ENCODE measurements at places on chromosomes 5 and 9. TPM values are rescaled to one million over a fixed set of nuclear protein-coding genes. Genes with fewer than 3 reads are reported as not detected.

DNA sequence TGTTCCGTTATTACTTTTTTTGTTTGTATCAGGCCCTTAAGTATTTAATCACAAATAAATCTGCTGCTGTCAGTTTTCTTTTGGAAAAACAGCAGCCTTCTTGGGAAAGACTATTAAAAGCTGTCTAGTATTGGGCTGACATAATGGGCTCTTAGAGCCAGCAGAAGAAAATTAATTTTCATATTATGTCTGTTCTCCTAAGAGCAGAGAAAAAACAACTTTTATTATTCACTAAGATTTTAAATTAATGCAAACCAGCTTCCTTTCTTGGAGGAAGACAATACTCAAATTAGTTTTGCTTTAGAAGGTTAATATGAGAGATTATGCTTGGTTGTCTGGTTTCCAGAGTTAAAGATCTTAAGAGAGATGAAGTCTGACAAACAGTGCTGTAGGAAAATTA is 30.6 kb upstream of the GARNL3 start:
- DNase-seq = no peak

OTP gene
- polyA plus RNA-seq = not detected

GRCh38 chr5:100516285-100516684 is 18.9 kb upstream of the FAM174A start:
- DNase-seq = no peak

DNA sequence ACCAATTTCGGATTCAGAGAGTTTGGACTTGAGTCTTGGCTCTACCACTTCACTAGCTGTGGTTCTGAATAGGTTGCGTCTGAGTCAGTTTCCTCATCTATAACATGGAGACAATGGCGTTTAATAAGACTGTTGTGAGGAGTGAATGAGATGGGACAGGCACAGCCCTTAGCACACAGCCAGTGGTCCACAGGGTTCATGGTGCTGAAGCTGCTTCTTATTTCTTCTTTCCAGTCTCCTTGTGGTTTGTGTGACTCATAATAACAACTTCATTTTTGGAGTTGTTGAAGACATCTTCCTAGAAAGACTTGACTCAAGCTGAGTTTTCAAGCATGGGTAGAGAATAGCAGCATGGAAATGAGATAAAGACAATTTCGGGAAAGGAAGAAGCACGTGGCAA is 172.6 kb upstream of the PPP2R2B start:
- no peak for DNase-seq

C9 gene
- polyA plus RNA-seq = 0.34 TPM

DNA sequence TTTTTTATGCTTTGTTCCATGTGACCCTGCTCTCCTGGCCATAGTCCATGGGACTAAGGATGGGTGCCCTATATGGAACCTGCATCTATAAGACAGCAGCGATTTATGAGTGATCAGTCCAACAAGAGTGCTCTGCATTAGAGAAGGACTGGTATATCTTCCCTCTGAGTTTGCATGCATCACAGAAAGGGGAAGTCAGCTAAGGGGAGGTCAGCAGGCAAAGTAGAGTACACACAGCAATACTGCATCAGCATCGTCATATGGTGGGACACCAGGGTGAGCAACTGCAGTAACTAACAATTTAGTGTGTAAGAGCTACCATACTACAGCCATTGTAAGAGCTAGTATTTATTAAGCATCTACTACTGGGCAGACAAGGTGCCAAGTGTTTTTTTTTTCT is 311.3 kb downstream of the NDUFS4 start:
- DNase-seq = no peak

- no peak for DNase-seq
Measured at GRCh38 chr5:143140492-143141203, 262.8 kb downstream of the NR3C1 start.

EPB41L4A gene
- polyA plus RNA-seq = 6.1 TPM

DNA sequence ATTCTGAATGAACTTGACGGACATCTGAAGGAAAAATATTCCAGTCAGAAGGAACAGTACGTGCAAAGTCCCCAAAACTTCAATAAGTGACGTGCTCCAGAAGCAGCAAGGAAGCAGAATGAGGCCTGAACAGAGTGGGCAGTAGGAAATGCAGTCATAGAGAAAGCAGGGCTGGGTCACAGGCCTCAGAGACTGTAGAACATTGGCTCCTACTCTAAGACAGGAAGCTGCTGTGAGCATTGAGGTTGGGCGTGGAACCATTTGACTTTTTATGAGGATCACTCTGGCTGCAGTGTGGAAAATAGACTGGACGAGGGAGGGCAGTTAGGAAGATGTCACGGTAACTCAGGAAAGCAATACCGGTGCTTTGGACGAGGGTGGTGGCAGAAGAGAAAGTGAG is 64.0 kb downstream of the DOCK8 start:
- no peak for DNase-seq

FOXD4 gene
- 2.7 TPM for polyA plus RNA-seq

ADCY2 gene
- polyA plus RNA-seq = 54.1 TPM

GRCh38 chr5:20229303-20230005 is 241.5 kb upstream of the CDH18 start:
- DNase-seq = peak; percentile 49

- DNase-seq = no peak
Measured at GRCh38 chr5:44814761-44815160, 6.0 kb downstream of the MRPS30 start.

GRCh38 chr9:8717146-8717545 is 917.6 kb upstream of the DMAC1 start:
- DNase-seq = no peak

GRCh38 chr5:144472221-144472620 is 301.5 kb downstream of the KCTD16 start:
- no peak for DNase-seq

GRCh38 chr5:117144086-117144485 is 569.5 kb upstream of the SEMA6A start:
- peak; percentile 13 for DNase-seq

DNA sequence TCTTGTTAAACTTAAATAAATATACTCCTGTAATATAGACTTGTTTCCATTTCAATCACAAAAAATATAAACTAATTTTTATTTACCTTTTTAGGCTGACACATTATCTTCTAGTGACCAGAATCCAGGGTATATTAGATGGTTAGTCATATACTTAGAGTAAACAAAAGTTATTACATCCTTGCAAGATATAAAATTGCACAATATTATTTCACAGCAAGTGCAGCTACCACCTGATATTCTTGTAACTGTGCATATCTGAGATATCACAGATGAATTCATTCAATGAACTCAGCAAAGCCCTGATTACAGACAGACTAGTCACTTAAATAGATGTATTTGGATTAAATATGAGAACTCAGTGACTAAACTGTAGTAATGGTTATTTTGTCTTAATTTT is 25.6 kb upstream of the ARRDC3 start:
- DNase-seq = no peak

DNA sequence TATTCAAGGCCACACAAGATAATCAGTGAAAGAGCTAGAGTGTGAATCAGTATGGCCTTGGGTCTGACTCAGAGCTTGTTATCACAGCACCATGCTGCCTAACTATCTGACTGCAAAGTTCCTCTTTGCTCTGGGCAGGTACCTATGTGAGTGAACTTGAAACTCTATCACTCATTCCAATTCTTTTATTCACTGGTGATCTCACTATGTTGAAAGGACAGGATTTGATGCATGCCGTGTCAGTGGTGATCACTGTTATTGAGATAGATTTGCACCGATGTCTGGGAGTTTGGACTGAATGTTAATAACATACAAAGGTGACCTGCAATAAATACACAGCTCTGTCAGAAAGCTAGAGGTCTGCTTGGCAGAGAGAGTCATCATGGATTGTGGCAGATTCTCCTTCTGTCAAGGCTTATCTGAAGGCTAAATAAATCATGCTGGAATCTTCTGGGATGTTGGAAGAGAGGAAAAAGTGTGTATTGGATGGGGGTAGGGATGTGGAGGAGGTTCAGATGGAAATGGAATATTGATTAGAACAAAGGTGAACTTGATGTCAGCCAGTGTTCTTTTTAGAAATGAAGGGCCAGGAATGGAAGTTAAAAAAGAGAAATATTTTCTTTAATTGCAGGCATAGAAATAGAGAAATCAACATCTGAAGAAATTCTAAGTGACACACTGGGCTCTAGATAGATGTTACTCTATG is 91.8 kb upstream of the TNC start:
- no peak for DNase-seq

GRCh38 chr9:117656002-117656401 is 48.2 kb upstream of the TLR4 start:
- no peak for DNase-seq

DNA sequence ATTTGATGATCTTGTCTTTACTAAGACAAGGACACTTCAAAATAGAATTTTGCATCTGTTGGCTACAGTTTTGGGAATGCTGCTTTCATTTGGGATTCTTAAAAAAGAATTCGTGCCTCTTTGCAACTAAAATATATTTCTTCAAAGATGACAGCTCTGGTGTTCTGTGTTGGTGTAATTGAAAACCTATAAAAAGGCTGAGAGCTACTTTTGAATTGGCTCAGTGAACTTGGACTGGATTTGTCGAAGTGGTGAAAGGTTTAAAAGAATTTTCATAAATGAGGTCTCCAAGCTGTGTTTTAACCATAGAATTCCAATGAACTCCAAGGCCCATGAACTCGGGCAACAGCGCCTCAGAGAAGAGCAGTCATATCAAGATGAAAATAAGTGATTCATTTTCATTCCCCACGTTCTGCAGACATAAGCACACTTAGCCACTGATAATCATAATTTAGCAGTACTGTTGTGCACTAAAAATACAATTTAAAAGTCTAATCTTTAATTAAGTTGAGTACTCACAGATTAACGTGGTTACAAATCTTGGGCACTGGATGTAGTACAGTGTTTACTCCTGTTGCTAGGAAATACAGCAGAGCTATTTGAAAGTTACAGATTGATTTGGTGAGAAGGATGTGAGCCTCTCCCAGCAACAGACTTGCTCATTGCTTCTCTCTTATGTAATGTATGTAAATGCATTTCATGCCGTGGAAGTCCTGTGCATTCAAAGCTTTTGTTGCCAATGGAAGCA is 10.9 kb downstream of the SNCAIP start:
- DNase-seq = no peak

DNA sequence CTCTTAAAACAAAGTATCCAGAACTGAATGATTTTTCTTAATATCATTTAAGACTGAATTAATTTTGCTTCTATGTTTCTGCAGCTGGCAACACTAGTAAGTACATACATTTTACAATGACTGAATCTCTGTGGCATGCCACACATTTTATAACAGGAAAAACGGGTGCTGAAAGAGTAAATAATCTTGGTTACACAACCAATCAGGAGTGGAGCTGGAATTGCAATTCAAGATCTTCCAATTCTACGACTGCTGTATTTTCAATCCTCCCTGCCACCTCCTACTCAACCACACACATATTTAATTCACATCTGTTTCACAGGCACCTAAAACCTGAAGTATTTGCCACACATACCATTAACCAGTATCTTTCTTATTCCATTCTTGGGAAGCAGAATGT is 52.7 kb upstream of the NR5A1 start:
- DNase-seq = no peak

GRCh38 chr9:110050925-110051355 is 157.0 kb downstream of the C9orf152 start:
- DNase-seq = no peak

- no peak for DNase-seq
Measured at GRCh38 chr9:21972361-21972760, 21.8 kb downstream of the CDKN2A start.

DMRT1 gene
- not detected for polyA plus RNA-seq

LCN12 gene
- 0.67 TPM for polyA plus RNA-seq

DNA sequence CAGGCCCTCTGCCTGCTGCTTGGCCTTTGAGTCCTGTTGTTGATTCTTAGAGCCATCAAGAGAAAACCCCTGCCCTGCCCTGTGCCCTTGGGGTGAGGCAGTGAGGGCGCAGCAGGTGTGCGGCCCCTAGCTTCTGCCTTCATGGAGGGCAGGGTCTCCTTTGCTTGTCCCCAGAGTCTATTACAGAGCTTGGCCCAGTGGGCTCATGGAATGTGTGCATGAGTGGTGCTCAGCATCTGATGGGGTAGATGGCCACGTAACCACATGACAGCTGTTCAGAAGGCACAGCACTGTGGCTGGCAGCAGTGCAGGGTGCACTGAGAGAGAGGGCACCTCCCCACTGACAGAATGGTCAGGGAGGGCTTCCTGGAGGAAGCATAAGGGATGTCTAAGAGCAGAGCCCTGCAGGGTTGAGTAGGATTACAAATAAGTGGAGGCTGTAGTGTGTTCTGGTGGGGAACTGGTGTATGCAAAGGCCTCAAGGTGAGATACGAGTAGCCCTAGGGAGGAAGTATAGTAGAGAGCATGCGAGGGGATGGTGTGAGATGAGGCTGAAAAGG is 70.8 kb downstream of the MACROH2A1 start:
- no peak for DNase-seq

GRCh38 chr5:113538313-113538712 is 24.8 kb downstream of the YTHDC2 start:
- no peak for DNase-seq

GRCh38 chr5:173290477-173291131 is 37.6 kb downstream of the STC2 start:
- no peak for DNase-seq

- peak; percentile 90 for DNase-seq
Measured at GRCh38 chr9:121213136-121213806, 11.6 kb upstream of the RAB14 start.

GRCh38 chr5:64632251-64632650 is 58.1 kb upstream of the SHISAL2B start:
- no peak for DNase-seq

DNA sequence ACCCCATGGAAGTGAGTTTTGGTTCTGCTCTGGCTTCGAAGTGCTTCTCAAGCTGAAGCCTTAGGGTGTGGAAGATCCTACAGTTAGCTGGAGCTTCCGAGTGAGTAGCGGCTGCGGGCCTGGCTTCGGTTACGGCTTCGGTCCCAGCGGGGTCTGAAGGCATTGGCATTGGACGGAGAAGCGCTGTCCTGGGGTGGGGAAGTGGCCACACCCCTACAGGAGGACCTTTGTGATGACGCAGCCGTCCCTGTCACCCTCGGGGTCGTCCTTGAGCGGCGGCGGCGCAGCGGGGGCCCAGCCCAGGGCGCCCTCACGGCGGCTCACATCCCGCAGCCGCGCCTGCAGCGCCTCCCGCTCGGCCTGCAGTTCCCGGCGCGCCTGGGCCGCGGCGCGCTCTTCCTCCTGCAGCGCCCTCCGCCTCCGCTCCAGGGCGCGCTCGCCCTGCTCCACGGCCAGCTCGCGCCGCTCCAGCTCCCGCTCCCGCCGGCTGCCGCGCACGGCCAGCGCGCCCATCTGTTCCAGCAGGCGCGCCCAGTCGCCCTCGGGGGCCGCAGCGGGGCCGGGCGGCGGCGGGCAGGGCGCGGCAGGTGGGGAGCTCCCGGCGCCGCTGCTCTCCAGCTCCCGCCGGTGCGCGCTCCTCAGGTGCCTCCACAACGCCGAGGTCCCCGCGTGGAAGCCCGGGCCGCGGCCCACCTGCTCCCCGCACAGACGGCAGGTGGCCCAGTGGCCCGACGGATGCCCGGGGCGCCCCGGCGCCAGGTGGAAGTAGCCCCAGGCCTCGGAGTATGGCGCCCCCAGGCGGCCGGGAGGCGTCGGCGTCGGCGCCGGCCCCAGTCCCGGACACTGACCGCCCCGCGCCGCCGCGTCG is 9.9 kb downstream of the ZBED3 start:
- peak; percentile 81 for DNase-seq

- no peak for DNase-seq
Measured at GRCh38 chr9:127386249-127386648, 10.7 kb upstream of the SLC2A8 start.

PTGES gene
- 9.2 TPM for polyA plus RNA-seq
